ENCODE measurements at places on chromosomes 2 and 18. TPM values are rescaled to one million over a fixed set of nuclear protein-coding genes. Genes with fewer than 3 reads are reported as not detected.

DNA sequence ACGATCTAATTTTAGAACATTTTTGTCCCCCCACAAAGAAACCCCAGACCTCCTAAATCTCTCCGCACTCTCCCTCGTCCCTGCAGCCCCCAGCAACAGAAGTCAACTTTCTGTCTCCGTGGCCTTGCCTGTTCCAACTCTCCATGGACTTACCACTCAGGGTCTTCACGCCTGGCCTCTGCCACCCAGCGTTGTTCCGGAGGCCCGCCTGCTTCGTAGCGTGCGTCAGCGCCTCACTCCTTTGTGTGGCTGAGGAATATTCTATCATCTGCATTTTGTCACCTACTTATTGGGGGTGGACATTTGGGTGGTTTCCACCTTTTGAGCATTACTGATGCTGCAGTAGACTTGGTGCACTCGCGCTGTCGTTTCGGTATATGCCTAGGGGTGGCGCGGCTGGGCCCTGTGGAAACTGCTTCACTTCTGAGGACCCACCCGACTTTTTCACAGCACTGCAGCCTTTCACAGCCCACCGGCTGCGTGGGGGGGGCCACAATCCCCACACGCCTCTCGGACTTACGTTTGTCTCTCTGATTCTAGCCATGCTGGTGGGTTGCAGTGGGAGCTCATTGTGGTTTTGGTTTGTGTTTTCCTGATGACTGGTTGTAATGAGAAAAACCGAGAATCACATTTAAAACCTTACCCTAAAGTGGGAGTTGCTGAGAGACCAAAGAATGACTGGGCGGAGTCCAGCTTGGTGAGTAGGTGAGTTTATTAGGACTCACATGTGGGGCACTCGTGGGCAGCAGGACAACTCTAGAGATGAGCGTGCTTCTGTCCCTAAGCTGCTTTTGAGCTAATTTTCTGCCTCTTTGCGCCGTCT is 1.4 kb upstream of the HSBP1L1 start:
- no peak for DNase-seq

- DNase-seq, result no peak
These were observed 2.8 kb upstream of the SULT6B1 start for GRCh38 chr2:37191253-37191652.

Gene RUFY4
- total RNA-seq, result not detected

Gene FMNL2
- total RNA-seq, result 15.9 TPM

DNA sequence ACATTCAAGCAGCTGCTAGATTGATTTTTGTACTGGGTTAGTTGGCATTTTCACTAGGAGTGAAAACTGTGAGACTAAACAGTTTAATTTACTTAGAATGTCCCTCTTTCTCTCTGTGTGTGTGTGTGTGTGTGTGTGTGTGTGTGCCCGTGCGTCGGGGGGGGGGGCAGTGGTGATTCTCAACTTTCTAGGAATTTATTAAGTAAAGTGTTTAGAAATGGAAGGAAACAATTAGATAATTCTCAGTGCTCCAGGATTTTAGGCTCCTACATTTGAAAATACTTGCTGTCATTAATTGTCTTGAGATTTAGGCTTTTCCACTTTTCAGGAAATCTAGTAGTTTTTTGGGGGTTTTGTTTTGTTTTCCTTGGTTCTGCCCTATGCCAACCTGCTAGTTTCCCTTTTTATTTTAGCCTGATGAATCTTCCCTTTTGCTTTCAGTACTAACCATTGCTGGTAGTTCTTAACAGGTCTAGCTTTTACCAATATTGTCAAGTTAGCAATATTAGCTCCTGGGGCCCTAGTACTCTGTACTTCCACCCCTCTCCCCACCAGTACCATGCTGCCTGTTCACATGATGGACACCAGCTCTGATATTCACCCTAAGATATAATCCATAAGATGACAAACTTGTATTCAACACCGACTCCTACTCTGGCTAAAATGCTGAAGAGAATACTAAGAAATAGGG is 4.9 kb downstream of the EPAS1 start:
- no peak for DNase-seq

All from esophagus squamous epithelium (tissue), 5 donors.